ENCODE measurements at places on chromosomes 1 and 21.

GRCh38 chr1:225360119-225360518 lies 67.7 kb downstream of the LBR start:
- DNase-seq, result no peak

- DNase-seq, result no peak
Measured at GRCh38 chr1:106276871-106277270, 779.6 kb upstream of the PRMT6 start.

GRCh38 chr1:31745096-31745945 lies 18.8 kb downstream of the ADGRB2 start:
- DNase-seq, result peak; percentile 56

GRCh38 chr1:6090996-6091822 lies 45.5 kb downstream of the KCNAB2 start:
- DNase-seq, result no peak

DNA sequence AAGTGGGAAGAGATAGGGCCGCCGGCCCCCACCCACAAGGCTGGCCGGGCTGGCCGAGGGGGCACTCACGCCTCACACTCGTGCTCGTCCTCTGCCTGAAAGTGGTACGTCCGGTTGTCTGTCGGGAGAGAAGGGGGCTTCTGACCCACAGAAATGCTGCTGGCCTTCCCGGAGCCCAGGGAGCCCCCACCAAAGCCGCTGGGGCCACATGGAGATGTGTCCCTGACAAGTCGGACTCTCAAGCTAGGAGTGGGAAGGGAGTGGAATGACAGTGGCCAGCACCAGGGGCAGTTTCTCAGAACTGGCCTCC lies 12.8 kb upstream of the TCEA3 start:
- no peak for DNase-seq

GRCh38 chr1:11188858-11189451 lies at the start of gene ANGPTL7:
Gene ANGPTL7, plus strand, starts transcription at chr1:11189355. Its CDS starts 225 bp downstream, at chr1:11189580.
- no peak for DNase-seq

- DNase-seq, result peak; percentile 98
Measured at GRCh38 chr1:21783679-21784603, 992 bp upstream of the USP48 start.

DNA sequence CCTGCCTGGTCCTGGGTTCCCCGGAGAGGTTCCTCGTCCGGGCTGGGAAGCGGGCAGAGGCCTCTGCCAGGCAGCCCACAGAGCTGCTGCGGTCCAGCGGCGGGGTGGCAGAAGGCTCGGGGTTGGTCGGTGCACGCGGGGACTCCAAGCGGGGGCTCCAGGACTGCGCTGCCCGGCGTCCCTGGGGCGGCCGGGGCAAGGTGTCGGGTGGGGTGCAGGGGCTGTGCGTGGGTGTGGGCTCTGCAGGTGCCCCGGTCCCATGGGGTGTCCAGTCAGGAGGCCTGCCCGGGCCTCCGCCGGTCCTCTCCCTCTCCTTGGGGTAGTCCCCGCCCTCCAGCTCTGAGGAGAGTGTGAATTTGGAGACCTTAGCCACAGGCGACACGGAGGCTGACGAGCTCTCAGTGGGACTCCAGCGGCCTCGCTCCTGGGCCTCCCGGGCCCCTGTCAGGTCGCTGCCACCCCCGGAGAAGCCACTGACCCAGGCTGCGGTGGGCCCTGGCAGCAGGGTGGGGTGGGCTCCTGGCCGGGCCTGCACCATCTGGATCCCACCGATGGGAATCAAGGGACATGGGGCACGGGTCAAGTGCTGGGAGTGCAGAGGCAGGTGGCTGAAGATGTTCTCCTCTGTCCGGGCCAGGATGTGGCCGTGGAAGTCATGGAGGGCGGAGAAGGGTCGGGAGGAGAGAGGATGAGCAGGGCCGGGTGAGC lies 26.2 kb upstream of the EDN2 start:
- no peak for DNase-seq

GRCh38 chr1:53577761-53578100 lies 118.5 kb downstream of the DMRTB1 start:
- DNase-seq, result no peak

DNA sequence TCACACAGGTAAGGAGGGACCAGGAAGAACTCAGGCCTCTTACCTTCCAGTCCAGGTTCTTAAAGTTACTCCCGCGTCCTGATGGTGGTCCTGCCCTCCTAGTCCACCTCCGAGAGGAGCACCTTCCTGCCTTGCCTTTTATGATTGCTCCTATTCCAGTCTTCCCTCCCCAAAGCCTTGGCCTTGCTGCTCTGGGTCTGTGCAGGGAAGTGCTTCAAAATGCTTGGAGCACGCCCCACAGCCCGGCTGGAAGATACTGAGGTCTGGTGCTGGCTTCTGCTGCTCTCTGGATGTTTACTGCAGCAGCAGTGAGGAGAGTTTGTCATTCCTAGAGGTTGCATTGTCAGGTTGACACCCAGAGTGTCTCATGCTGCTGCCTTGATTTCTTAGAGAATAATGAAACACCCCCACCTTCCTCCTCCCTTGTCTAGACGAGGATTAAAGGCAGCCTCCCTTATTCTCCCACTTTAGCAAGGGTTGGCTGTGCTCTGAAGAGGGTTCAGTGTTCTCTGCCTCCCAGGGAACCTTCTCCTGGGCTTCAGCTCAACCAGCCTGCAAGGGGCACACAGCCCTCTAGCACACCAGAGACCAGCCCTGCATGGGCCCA lies 142.2 kb upstream of the CACNA1E start:
- DNase-seq, result no peak

All from M059J (cell line).